ENCODE measurements at places on chromosomes 4 and X.

DNA sequence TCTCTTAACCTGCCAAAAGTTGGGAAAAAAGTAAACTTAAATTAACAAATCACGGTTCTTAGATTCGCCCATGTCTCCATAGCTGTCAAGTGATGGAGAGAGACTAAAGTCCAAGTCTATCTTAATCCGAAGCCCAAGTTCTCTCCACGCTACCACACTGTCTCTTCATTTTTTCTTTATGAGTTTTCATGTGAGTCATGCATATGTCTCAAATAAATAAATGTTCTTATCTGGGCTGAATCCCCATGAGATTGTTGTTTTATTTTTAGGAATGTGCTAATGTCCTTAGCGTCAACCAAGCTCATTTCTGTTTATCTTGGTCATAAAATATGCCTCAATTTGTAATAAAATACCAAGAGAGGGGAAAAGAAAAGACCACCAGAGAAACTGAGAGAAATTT lies 169.3 kb downstream of the RCHY1 start:
- peak; percentile 5 for DNase-seq

DNA sequence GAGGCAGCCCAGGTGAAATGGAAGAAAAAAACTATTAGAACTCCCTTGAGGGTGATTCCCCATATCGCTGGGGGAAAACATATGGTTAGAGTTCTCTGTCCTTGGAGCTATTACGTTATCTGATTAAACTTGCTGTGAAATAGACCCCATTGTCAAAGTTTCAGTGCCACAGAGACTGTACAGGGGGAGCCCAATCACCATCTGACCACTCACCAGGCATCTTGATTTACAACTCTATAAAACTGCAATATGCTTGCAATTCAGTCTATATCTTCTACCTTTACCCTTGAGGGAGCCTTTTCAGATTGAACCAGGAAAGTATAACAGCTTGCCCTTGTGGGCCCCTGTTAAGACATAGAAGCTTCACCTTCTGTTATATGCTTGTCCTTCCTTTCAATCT lies 18.2 kb downstream of the TMEM255A start:
- DNase-seq, result no peak

- no peak for DNase-seq
Measured at GRCh38 chr4:24858550-24858949, 54.3 kb downstream of the CCDC149 start.

- DNase-seq, result no peak
Measured at GRCh38 chrX:68480969-68481368, 17.9 kb upstream of the YIPF6 start.

GRCh38 chr4:103998756-103999155 lies 279.0 kb upstream of the TACR3 start:
- DNase-seq, result no peak

DNA sequence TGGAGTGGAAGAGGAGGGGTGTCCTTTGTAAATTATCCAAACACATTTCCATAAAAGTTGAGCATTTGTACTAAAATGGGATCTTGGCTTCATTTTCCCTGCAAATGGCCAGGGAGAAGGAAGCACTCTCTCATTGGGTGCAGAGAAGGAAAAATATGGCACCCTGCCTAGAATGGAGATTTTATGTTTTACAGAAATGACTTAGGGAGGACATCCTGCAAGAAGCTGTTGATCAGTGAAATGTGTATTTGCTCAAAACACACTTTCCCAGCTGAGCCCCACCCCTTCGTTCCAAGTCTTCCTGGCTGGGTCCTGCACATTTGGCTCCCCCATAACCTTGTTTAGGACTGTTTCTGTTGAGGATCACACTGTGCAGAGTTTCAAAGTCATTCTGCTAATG lies 213.5 kb upstream of the TAPT1 start:
- DNase-seq, result no peak

GRCh38 chr4:4560136-4560535 lies 18.3 kb upstream of the STX18 start:
- DNase-seq, result no peak

Measured in RWPE1 (cell line).